ENCODE measurements at places on chromosomes 6 and 20.

DNA sequence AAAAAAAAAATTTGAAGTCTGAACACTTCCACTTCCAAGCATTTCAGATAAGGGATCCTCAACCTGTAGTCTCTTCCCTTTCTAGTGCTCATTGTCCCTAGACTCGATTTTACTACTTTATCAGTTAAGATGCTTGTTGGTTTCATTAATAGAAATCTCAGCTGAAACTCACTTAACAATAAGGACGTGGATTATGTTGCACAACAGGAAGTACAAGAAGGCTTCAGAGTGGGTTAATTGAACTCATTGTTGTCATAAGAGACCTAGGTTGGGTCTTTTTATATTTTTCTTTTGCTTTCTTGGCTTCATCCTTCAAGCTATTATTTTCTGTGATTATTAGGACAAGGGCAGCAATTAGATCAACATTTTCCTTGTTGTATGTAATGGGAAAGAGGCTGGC, 175.2 kb downstream of the CDKAL1 start:
- DNase-seq, result no peak

DNA sequence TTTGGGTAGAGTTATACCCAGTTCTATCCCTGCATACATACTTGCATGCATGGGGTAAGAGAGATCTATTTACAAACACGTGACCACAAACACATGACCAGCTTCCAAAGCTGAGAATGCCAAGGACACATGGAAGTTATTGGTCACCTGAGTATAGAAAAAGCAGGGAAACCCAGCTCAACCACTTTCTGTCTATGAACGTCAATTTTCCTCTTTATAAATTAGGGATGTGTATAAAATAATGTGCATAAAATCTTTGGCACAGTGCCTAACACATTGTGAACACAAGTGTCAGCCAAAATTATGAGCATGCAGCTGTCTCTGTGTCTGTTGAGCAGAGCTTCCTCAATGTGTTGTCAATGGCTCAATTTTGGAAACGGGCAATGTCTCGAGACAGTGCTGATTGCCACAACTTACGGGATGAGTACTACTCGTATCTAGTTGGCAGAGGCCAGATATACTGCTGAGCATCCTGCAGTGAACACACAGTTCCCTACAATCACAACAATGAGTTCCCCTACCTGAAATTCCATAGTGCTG, 44.9 kb downstream of the TPD52L1 start:
- no peak for DNase-seq

DNA sequence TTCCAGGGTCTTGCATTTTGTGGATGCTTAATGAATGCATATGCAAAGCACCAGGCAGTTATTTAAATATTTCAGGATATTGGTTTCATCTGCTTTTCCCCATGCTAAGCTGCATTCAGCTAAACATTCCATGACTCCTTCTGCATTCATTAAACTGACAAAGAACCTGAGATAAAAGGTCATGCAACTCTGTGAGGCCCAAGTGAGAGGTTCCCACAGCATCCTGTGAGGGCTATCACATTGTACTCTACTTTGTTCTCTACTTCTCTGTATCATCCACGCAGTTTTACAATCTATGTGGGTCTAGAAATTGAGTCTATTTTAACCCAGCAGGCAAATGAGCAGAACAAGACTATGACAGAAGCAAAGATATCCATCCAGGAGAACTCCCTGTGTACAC, 86.4 kb upstream of the PRSS16 start:
- DNase-seq, result no peak

DNA sequence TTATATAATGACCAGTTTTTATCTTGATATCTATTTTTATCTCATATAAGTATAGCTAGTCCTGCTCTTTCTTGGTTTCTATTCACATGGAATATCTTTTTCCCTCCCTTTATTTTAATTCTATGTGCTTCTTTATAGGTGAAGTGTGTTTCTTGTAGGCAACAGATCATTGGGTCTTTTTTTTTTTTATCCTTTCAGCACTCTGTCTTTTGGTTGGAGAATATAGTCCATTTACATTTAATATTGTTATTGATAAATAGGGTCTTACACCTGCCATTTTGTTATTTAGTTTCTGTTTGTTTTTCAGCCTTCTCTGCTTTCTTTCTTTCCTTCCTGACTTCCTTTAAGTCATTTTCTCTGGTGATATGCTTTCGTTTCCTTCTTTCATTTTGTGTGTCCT, 22.2 kb upstream of the LAMA2 start:
- no peak for DNase-seq

- no peak for DNase-seq
These were observed 68.6 kb downstream of the PKIB start for GRCh38 chr6:122678841-122679240.

GRCh38 chr20:11128220-11128718, 454.5 kb upstream of the JAG1 start:
- no peak for DNase-seq

- no peak for DNase-seq
These were observed 30.9 kb upstream of the NEDD9 start for GRCh38 chr6:11263291-11263775.

DNA sequence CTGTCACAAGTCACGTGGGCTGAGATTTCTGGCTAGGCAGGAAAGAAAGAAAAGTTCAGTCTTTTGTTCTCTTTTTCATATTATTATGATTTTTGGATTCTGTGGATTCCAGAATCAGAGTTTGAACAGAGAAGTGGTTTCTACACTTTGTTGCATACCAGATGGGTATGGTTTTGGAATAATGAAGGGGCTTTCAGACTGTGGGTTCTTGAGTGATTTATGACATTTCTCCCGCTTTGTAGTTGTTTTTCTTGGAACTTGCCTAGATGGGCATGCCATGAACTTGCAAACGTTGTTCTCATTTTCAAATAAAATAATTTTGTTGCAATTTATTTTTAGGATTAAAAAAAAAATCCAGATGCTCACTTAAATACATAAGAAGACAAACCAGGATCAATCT, 34.4 kb downstream of the CBFA2T2 start:
- DNase-seq, result no peak

- no peak for DNase-seq
These were observed 55.1 kb downstream of the IL20RA start for GRCh38 chr6:136989571-136990241.

DNA sequence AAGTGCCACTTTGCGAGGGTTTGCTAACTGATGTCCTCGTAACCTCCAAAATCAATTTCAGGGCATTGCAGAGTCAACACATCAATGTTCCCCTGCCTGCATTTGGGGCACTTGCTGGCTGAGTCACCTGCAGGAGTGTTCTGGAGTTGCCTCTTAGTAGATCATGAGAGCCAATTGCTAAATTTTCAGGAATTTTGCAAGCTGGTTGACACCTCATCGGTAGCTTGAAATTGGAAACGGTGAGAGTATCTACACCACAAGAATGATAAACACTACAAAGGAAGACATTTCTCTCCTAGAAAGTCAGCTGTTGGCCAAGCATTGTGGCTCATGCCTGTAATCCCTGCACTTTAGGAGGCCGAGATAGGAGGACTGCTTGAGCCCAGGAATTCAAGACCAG, 10.8 kb upstream of the BFSP1 start:
- no peak for DNase-seq

Measured in activated CD8-positive, alpha-beta memory T cell treated with anti-CD3 and anti-CD28 coated beads for 24 hours (primary cell).